ENCODE measurements at places on chromosomes 3 and 15.

GRCh38 chr3:186109897-186110803 is 1.3 kb upstream of the ETV5 start:
- no peak for DNase-seq

DNA sequence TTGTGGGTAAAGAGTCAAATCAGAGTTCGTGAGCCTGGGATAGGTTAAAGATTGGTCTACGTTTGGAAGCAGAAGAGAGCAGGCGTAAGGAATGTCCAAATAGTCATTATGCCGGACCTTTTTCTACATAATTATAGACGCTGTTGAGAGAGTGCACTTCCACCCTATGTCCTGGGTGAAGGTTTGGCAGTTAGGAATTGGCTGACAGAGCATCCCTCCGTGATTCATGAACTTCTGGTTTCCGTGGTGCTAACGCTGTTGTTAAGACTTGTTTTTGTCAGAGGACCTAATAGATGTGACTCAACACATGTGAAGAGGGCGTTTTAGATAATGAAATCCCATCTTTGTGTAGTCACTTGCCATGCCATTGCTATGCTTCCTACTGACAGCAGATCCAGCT is 1.1 kb downstream of the EAF1 start:
- DNase-seq: no peak

GRCh38 chr3:177936721-177937120 is 599.5 kb upstream of the KCNMB2 start:
- no peak for DNase-seq

DNA sequence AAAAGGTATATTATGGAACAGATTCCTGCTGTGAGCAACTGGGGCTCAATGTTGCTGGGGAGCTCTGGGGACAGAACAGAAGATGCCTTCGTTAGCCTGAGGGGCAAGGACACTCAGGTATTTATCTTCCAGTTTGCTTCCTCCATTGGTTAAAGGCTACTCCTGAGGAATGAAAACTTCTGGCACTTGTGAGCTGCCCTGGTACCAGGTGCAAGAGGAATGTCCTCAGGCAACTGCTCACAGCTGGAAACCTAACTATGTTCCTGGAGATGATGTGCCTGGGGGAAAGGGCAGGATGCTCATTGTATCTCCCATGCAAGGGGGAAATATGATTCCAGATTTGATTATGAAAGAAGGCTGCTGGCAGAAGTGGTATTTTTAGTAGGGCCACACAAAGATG is 54.0 kb upstream of the BBX start:
- DNase-seq: no peak

DNA sequence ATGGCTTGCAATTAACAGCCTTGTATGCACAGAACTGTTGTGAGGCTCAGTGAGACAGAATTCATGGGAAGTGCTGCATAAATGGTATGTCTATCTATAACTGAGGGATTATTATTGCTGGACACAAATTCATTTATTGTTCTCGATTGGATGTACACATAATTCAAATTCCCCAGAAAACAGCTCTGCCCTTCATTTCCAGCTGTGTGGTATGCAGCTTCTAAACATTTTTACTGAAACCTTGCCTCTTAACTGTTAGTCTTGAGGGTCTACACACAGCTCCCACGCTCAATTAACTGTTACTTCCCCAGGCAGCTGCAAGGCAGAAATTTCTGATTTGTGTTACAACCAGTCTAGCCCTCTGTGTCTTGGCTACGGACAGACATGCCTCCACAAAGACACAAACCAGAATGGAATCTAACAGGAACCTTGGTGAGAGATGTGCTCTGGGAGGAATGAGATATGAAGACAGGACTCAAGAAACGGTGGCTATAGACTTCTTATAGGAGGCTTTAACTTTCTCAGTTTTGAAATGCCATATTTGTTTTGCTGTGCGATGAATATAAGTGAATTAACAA is 139.7 kb upstream of the TBL1XR1 start:
- no peak for DNase-seq

DNA sequence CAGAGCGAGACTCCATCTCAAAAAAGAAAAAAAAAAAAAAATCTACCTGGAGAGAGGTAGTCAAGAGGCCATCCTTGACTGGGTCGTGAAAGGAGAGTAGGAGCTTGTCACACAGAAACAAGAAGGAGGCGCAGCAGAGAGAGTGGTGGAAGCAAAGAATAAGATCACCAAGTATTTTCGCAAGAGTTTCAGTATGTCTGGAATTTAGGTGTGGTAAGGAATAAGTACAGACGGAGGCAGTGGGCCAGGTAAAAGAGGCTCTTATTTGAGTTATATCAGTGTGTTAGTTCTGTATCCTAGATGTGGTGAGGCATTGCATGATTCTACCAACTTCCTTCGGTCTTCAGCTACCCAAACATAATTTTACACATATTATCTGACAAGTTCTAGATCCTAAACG is 14.6 kb upstream of the ATP10A start:
- no peak for DNase-seq

- DNase-seq: no peak
Observed at GRCh38 chr3:55061720-55062034, 133.8 kb upstream of the LRTM1 start.

DNA sequence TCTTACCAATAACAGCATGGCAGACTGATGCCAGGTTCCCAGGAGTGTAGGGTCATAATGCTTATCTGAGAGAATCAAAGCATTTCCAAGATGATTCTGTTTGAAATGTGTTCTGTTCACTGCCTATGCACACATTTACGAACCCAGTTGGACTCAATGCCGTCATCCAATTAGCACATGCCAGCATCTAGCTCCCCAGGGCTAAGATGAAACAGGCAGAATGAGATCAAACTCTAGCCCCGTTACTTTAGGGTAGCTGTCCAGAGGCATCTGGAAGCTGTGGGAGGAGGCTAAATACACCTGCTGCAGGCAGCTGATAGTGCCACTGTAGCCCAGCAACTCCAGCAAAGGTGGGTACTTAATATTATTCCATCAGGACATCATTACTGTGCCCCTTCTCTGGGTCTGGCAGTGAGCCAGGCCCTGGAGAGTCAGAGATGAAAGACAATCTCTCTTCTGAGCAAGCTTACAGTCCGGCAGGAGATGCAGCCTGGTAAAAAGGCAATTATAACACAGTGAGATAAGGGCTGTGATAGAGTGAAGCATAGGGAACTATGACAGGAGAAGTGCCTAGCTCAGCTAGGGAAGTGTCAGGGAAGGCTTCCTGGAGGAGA is 156.4 kb upstream of the PPP2R3A start:
- DNase-seq: no peak

- DNase-seq: no peak
Observed at GRCh38 chr3:21673393-21673792, 77.6 kb downstream of the ZNF385D start.

GRCh38 chr3:3101660-3102458 is 8.3 kb downstream of the IL5RA start:
- DNase-seq: no peak

DNA sequence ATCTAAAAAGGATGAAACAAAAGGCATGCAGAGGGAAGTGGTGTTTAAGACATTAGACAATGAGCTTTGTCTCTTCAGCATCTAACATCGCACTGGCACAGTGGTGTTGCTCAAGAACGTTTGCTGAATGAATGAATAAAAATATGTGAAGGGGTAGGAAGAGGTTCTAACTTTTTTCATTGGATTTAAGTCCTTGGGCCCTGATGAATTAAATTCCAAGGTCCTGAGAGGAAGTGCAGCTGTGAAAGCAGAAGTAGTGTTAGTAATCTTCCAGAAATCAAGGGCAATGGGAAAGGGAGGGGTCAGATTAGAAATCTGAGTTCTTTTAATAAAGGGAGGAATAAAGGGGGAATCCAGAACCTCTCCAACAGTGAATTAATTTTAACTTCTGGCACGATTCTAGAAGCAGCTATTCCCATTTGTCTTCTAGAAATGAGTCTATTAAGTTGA is 29.6 kb downstream of the TLNRD1 start:
- no peak for DNase-seq

All from NCI-H1436 treated with DMSO at 0.1 percent for 48 hours (cell line).